ENCODE measurements at places on chromosomes 7 and 10. TPM values are rescaled to one million over a fixed set of nuclear protein-coding genes. Genes with fewer than 3 reads are reported as not detected.

The POR gene
- 91.5 TPM for total RNA-seq

The TAF5 gene
- total RNA-seq = 7.7 TPM

The CALCR gene
- not detected for total RNA-seq

GRCh38 chr7:139991269-139991666 lies 71.5 kb downstream of the PARP12 start:
- no peak for DNase-seq

The VSIR gene
- total RNA-seq = 3.6 TPM

- DNase-seq = no peak
These were observed 446.0 kb upstream of the PODXL start for GRCh38 chr7:132002343-132002968.

The AGR2 gene
- total RNA-seq = 56.3 TPM

DNA sequence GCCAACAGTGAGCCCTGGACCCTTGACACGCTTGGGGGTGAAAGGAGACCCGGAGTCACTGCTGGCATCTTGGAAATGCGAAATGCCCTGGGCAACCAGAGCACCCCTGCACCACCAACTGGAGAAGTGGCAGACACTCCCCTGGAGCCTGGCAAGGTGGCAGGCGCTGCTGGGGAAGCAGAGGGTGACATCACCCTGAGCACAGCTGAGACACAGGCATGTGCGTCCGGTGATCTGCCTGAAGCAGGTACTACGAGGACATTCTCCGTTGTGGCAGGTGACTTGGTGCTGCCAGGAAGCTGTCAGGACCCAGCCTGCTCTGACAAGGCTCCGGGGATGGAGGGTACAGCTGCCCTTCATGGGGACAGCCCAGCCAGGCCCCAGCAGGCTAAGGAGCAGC lies 98.5 kb downstream of the TACC2 start:
- DNase-seq = no peak

DNA sequence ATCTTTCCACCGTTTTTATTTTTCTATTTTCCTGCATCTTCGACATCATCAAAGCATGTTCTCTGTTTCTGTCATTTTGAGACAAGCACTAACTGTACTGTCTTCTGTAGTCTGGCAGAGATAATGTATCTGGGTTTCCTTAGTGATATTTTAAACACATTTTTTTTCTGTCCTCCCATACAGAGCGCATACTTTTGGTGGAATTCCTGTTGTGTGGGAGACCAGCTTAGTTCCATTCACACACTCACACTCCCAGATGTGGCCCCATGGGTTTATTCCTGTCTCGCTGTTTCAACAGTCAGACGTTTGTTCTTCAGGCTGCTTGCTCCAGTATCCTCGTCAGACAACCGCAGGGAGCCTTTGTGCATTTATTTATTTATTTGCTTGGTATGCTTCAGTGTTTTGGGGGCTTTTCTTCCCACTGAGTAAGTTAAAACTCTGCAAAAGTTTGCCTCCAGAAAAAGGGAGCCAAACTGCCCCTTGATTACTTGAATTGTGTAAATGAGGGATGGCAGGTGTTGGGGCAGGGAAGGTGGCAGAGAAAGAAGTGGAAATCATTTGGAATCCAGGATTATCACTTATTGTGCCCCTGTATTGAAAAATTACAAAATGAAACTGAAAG lies 456.8 kb upstream of the KLF6 start:
- no peak for DNase-seq

The MDFIC gene
- 6.7 TPM for total RNA-seq

DNA sequence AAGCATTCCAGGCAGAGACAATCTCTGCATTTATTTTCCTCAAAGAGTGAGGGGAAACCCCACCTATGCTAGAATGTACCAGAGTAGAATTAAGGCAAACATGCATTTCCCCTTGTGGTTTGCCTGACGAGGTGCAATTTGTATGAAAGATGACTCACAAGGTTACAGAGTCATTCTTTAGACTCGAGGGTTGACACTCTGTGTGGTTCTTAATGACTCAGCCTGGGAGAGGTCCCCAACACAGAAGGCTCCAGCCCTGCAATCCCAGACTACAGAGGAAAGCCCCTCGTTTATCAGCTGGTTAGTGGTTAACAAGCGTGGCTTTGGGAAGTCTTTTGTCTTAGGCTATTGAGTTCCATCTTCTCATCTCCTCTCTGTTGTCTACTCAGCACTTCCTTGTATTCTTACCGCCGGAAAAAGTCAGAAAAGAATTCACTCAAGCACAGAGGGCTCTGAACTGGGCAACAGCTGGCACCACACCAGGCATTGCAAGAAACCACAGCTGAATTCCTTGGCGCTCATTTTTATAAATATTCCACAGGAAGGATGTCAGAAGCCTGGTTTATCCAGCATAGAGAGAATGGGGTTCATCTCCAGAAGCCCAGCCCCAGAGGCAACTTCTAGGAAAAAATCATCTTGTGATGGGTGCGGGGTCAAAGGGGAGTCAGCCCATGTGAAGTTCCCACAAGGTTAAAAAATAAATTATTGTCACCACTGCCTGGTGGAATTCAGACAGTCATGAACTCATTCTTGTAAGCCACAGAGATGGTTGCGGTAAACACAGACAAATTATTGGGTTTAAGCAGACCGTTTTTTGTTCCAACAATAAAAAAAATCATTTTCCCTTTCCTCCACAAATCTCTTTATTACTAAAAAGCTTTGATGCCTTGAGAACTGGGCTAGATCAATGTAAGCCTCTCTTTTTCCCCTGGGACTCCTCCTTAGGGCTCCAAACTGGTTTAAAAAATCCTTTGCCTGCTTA lies 24.5 kb upstream of the SVIL start:
- DNase-seq = no peak

The LRGUK gene
- 2.6 TPM for total RNA-seq

GRCh38 chr10:122446668-122447423 lies 7.6 kb upstream of the ARMS2 start:
- no peak for DNase-seq

The PPP1R17 gene
- total RNA-seq = 0.96 TPM

DNA sequence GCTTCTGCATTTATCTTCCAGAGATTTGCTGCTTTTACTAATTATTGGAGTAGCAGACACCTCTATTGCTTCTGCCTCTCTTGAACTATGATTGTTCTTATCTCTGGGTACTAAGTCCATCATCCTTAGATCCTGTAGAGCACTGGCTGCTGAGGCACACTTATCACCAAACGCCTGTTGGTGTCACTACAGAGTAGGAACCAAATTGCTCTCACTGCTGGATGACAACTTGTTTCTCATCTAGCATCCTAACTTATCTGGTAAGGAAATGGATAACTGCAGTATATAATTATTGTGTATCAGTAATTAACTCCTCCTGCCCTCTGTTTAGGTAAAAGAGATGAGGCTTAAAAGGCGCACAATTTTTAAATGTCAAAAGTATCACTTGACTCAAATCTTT lies 1059.4 kb downstream of the NRG3 start:
- no peak for DNase-seq

DNA sequence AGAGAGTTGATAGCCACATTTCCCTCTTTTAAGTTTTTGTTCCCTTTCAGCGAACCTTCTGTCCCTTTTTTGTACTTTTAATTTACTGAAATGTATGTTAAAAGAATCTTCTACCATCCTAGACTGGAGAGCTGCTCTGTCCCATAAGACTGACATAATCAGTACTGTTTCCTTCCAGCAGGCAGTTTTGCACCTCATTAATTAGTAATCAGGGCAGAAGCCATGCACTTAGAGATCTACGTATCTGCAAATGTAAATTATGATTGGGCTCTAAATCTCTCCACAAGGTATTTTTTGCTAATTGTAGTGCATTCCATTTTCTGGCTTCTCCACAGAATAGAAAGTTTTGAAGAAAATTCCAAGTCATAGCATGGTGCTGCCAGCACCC lies 232.1 kb downstream of the CELF2 start:
- DNase-seq = no peak

The UBN2 gene
- 45.2 TPM for total RNA-seq

The TMEM140 gene
- total RNA-seq = not detected

- DNase-seq = no peak
These were observed 282.7 kb downstream of the HTR7 start for GRCh38 chr10:90575125-90575524.

- DNase-seq = no peak
These were observed 210.3 kb downstream of the INHBA start for GRCh38 chr7:41492603-41493002.

The WNT16 gene
- total RNA-seq = not detected

DNA sequence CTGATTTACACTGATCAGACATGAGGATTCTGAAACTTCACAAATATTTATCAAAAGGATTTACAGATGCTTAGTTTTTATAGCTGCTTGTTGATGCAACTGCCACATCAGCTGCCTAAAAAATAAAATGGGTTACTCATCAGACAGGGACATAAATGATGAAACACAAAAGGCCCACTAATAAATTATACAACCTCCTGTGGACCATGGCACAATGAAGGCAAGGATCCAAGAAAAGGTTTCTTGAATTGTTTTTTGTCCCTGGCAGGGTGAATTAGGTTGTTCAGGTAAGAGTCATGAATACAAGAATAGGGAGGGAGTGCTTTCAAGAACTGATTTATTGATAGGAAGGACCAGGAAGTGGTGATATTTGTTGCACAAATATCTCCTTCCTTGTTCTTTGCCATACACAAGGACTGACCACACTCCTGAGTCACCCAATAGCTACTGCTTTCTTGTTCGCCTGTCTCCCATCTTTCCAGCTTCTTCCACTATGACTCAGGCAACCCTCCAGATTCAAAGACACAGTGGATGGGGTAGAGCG lies 234.5 kb downstream of the AHR start:
- no peak for DNase-seq

- no peak for DNase-seq
These were observed 88.9 kb upstream of the PAX2 start for GRCh38 chr10:100656454-100656853.

The FGF8 gene
- 2.4 TPM for total RNA-seq

DNA sequence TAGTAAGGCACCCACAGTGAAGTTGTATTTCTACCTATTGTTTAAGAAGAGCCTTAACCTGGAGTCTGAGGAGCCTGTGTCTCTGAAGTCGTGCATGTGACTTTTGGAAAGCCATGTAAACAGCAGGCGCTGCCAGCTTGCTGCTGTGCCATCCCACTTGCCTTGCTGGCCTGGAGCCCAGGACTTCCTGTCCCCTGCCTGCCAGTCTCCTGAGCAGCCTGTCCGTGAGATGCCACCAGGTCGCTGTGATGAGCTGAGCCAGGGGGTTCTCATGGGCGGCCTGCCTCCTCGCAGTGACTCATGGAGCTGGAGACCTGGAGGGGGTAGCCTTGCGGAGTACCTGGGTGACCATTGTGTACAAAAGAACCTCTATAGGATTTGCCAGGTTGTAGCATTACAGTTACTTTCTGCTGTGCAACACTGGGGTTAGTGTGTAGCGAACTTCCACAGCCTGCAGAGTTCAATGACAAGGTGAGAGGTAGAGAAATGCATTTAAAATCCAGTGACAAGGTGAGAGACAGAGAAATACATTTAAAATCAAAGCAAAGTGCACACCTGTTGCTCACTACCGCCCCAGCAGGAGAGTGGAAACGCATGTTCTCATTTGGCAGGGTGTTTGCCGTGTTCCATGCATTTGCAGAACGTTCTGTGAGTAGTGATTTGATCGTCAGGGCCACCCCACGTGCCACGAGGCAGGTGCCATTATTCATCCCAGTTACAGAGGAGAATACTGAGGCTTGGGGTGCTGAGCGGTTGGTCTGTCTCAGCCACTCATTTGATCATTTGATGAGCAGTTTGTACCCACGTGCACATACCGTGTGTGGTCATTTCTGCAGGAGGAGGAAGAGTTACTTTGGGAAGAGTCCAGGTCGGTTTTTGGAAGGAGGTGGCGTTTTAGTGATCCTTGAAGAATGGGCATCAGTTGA lies 36.6 kb upstream of the BHLHA15 start:
- DNase-seq = no peak

The NPSR1 gene
- not detected for total RNA-seq

DNA sequence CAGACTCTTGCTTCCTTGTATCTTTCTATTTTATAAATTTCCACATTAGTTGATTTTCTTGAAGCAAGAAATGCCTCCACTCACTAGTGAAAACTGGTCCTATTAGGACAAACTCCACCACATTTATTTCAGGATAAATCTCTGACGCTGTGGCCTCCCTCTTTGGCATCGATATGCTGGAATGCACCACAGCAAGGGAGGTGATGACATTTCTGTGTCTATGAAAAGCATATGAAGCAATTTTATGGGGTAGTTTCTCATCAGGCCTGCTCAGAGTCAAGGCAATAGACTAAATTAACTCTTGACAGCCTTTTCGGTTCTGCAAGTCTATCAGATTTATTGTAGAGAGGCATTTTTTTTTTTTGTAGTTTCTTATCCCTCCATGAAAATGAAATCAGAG lies 304.4 kb downstream of the ZEB1 start:
- DNase-seq = no peak

GRCh38 chr7:130492523-130493274 lies 814 bp downstream of the MEST start:
- DNase-seq = no peak

The SH2D4B gene
- 0.12 TPM for total RNA-seq

DNA sequence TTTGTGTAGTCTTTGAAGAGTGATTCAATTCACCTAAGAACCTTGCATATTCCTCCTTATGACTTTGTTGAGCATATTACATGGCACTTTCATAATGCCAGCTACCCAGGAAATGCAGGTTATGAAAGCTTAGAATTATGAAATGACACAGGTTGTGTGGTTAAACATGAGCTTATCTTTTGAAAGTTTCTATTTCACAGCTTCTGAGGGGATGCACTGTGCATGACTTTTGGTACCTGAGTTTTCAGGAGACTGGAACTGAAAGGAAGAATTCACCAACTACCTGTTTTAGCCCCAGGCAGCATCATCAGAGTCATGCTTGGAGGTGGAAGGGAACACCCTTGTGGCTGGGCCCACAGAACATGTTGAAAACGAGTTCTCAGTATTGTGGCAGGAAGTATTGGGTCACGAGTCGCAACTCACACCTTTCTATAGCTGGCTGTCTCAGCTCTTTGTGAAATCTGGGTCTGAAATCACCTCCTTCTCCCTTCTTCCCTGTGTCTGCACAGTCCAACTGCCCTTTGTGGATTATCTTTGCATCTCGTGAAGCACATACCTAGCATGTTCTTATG lies 228.2 kb downstream of the PTEN start:
- DNase-seq = no peak

The HMX3 gene
- total RNA-seq = not detected

The SLC29A4 gene
- total RNA-seq = 120 TPM

DNA sequence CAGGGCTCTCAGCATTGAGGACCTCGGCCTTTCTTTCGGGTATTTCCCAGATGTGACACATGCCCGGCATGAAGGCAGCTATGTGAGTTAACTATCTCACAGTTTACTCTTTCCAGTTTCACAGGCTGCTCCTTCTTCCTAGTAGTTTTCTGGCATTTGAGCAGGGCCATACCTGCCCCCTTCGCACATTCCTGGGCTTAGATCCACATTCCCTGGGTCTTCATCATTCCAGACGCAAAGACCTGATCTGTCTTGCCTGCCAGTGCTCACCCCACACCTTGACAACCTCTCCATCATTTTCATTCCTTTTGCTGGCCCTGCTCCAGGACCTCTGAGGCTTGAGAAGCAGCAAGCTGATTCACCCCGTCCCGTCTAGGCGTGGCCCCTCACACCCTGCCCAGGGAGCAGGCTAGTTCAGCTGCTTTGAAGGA lies 227.5 kb downstream of the WDR11 start:
- DNase-seq = no peak

The RBM20 gene
- 2.7 TPM for total RNA-seq

DNA sequence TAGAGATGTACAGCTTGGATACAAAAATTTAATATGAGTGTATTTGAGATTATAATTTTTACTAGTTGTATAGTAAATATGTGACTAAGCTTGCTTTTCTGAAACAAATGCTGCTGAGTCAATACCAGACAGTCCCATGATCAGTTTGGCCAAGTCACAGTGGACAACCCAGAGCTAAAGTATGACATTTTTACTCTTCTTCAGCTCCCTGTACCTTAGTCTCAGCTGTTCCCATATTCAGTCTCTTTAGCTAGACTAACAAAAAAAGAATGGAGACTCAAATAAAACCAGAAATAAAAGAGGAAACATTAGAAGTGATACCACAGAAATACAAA lies 189.3 kb downstream of the CTNNA3 start:
- DNase-seq = no peak

Measured in progenitor cell of endocrine pancreas (in vitro differentiated cells).